Activated T-helper 1 cell treated with anti-CD3 and anti-CD28 coated beads, Interleukin-2, amount 50 U/mL, for 16 hours (primary cell): ENCODE measurements at places on chromosomes 1 and 21.

DNA sequence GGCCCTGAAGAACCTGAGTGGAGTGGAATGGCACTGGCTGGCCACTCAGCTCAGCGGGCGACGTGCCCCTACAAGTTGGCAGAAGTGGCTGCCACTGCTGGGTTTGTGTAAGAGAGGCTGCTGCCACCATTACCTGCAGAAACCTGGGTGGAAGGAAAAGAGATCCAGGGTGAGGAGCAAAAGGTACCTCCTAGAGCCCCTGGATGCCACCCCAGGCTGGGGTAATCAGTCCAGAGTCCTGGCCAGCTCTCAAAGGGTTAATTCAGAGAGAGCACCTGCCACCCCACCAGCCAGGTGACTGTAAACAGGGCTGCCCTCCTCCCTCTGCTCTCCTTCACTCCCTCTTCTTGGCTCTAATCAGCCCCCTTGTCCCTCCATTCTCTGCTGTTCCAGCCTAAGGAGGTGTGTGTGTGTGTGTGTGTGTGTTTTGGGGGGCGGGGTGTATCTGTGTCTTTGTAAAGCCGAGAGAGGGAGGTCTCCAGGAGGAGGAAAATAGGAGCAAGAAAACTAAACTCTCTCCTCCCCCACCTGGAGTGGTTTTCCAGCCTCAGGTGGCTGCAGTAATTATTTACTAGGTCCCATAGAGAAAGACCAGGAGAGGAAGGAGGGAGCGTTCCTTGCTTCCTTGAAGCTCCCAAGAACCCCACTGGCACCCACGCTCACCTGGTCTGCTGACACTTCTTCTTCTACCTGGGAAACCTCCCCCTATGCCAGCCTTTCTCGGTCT lies 12.6 kb downstream of the TRIM46 start:
- no peak for DNase-seq

DNA sequence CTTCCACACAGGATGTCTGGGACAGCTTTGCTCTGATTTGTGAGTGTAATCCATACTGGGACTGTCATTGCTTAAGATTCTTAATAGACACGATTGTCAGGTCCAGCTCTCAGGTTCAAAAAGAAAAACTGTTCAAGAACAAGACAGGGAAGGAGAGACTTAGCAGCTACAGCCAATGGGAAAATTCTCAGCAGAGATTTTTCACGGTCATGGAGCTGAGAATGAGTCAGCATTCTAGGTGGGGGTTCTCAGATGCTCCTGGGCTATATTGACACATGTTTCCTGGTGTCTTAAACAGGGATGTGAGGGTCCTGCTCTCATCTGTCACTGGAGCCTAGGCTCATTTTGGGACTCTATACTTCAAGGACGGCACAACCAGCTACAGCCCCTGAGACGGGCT lies 318.3 kb downstream of the RRAGC start:
- no peak for DNase-seq

DNA sequence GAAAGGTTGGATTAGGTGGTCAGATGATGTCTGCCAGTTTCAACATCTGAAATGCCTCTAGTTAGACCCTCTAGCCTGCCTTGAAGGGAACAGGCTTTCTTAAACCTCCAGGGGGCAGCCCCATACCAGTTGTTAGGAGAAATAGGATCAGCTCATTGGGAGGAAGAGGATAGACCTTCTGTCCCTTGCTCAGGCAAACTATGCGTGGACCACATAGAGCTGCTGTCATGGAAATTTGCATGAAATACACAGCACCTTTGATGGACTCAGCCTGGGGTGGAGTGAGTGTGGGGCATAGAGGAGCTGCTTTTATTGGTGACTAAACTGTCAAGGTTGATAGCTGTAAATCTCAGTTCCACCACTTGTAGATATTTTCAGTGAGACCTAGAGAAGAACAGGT lies 38.4 kb upstream of the SPAG17 start:
- no peak for DNase-seq

- no peak for DNase-seq
Measured at GRCh38 chr1:30732277-30732996, 9.1 kb upstream of the MATN1 start.

DNA sequence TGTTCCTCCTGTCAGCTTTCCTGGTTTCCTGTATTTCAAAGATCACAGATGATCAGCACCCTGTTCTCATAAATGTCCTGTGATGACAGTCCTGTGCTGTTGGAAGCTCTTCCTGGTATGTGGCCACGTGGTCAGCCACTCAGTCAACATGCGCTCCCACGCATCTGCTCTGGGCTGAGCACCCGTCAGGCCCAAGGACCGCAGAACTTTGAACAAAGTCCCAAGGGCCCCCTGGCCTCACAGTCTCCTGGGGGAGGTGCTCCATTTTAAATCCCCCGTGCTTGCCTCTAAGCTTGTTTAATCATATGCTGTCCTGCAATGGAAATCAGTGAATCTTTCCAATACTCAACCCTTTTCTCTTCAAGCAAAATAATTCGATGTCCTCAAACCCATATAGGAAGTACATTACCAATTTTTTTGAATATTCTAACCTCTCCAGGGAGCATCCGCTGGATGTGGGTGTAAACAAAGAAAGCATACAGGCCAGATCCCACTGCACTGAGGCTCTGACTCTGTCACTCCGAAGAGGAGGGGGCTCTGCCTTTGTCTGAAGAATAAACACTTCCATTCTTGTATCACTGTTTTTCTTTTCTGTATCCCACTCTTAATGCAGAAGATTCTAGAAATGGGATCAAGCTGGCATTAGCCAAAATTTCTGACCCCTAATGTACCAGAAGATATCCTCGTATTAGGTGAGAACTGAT lies 250.3 kb downstream of the SDCCAG8 start:
- no peak for DNase-seq

GRCh38 chr1:150162862-150163706 lies 13.4 kb downstream of the PLEKHO1 start:
- DNase-seq: no peak

DNA sequence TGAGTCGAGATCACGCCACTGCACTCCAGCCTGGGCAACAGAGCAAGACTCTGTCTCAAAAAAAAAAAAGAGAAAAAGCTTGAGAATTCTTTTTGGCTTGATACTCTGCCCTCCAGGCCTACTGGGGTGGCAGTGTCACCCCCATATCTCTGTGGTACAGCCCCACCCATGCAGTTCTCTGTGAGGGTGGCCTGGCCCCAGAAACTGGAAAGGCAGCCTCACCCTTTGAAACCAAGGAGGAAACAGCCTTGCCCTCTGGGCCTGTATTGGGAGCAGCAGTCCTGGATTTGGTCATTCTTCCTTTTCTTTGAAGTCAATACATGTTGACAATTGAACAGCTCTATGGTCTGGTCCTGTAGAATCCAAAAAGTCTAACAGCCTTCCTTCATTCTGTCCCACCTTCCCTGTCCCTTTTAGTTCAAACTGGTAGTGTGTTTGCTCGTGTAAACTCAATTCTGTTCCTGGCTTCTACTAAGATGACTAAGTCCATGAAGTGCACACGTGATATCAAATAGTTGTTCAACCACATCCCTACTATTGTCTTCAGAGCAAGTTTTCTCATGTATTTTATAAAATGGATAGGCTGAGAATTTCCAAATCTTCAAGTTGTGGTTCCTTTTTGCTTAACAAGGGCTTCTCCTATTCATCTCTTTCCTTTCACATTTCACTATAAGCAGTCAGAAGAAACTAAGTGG lies 13.2 kb downstream of the ST7L start:
- DNase-seq: no peak

DNA sequence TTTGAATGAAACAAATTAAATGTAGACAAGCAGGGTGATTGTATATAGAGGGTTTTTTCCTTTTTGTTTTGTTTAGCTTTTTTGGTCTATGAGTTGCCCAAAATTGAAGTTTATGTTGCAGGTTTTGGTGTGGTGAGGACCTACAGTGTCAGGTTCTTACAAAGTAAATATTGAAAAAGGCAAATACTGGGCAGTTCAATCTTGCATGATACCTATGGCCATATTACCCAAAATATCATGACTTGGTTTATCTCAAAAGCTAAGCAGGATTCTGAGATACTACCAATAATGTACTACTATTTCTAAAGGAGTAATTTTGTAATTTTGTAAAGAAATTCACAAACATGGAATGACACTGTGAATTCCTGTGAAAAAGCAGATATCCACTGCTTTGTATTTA lies 1.8 kb downstream of the DNAJB4 start:
- no peak for DNase-seq

- no peak for DNase-seq
Measured at GRCh38 chr1:47646676-47647075, 208.8 kb downstream of the FOXD2 start.

DNA sequence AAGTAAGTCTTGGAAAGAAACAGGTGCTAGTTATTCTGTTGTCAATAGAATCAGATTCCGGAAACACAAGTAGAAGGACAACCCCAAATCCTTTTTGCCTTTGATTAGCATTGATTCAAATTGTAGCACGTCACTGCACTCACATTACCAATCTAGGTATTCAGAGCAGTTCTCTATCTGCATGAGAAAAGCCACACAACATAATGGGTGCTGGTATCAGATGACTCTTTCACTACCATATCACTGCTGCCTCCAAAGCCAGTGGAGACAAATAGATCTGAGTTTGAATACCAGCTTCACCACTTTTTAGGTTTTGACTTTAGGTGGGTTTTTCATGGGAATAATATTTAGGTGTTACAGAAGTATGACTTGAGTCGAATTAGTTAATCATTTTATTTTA lies 38.9 kb downstream of the RTCA start:
- DNase-seq: no peak

- DNase-seq: no peak
Measured at GRCh38 chr1:51952638-51953037, 37.9 kb downstream of the RAB3B start.

GRCh38 chr1:17199267-17200044 lies 5.5 kb upstream of the PADI1 start:
- DNase-seq: no peak

DNA sequence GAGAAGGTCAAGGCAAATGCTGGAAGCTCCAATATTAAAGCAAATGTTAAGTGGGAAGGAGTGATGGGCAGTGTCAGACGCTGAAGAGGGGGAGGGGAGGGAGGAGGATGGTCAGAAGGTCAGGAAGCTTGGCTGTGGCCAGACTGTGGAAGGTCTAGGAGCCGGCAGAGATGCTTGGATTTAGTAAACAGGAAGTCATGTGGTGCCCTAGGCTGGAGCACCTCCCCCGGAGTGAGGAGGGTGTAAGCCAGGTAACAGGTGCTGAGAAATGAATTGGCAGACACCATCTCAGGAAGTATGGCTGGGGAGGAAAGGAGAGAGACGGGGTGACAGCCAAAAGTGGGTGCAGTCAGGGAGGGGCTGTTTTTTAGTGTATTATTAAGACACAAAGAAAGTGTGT lies 17.7 kb downstream of the CSMD2 start:
- no peak for DNase-seq

DNA sequence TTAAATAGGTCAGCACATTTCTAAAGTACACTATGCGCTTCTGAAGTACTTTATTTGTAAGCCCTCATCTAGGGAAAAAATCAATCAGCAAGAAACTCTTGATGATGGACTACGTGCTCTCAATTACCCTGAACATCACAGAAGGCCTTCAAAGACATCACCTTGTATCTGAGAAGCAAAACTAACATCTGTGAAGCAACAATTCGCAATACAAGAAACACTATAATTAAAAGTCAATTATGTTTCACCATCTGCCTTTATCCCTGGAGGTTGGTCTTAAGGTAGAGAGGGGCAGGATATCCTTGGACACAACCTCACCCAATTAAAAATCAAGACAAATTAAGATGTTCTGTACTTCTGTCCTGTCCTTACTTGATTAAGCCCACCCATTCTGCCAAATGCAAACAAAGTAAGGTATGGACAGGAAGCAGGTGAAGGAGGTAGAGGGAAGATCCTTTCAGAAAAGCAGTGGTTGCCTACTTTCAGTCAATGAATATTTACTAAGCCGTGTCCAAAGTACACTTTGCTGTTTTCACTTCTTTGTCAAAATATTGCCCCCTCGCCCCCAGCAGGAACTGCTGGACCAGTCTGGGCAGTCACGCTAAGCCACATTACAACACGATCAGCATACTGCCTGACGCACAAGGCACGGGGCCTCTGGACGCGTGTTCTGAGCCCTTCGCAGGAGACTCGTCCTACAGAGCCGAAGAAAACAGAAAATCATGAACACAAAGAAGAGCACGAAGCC lies 887 bp downstream of the SLC19A2 start:
- no peak for DNase-seq

- DNase-seq: no peak
Measured at GRCh38 chr1:243946253-243946652, 96.2 kb upstream of the AKT3 start.

DNA sequence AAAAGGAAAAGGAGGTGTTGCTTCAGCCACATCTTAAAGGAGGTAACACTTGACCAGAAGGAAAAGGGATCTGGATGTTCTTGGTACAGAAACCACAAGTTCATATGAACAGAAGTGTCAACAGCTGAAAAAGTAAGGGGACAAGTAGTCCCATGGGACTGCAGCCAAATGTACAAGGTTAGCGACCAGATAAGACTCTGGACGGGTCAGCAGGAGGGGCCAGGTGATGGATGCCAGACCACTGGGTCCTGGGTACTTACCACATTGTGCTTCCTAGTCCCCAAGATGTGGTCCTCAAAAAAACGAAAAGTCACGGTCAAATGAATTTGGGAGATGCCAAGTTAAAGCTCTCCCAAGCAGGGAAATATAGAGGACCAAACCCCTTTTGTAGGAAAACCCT lies 16.6 kb upstream of the BMP8A start:
- no peak for DNase-seq

DNA sequence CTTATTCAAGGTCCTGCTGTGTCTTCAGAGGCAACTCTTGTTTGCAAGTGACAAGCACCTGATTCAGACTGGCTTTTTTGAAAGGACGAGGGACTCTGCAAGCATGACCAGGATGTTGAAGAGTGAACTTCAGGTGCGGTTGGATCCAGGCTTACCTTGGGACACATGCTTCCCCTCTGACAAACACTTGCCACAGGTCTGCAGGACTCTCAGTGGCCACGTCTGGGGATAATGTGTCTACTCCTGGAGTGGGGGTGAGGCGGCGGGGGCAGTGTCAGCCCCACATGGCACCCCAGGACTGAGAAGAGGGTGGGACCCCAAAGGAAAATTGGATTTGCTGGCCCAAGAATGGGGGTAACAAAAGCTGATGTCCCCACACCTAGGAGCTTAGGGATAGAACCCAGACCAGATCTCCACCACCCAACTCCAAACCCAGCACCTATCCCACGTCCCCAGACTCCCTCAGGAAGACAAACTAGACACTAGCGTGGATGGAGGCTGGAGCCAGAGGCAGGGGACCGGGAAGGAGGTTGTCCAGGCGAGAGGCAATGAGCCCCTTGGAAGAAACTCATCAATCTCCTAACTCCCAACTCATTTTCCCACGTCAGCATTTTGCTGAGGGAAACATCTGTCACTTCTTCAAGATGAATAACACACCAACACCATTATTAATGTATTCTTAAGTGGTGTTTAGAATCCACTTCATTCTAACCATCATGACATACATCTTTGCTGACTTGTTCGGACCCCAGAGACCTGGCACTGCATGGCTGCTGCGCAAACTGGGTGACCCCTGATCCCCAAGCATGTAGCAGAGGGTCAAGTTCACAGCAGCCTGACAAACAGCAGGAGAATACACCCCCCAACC lies 32.0 kb upstream of the LAPTM5 start:
- DNase-seq: no peak

DNA sequence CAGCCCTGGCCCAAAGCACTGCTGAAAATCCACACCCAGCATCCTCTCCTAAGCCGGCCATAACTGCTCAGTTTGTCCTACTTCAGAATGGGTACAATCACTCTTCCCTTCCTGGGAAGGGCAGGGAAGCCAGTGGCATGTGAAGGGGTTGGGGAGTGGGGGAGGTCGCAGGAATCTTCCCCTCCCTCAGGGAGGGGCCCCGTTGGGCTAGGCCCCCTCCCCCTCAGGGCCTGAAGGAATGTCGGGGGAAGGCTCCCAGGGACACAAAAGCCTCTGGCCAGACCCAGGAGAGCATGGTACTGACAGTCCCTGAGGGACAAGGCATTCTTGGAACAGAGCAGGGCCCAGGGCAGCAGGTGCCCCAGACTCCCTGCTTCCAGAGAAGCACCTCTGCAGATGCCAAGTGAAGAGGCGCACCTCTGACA lies 1.2 kb downstream of the ELOVL1 start:
- DNase-seq: no peak
